ENCODE measurements at places on chromosomes 5 and 9.
A peak's percentile ranks its signal among the peaks of the same experiment; 100 is the strongest.

GRCh38 chr5:52767766-52768480 is 19.8 kb upstream of the ITGA1 start:
- DNase-seq = no peak

DNA sequence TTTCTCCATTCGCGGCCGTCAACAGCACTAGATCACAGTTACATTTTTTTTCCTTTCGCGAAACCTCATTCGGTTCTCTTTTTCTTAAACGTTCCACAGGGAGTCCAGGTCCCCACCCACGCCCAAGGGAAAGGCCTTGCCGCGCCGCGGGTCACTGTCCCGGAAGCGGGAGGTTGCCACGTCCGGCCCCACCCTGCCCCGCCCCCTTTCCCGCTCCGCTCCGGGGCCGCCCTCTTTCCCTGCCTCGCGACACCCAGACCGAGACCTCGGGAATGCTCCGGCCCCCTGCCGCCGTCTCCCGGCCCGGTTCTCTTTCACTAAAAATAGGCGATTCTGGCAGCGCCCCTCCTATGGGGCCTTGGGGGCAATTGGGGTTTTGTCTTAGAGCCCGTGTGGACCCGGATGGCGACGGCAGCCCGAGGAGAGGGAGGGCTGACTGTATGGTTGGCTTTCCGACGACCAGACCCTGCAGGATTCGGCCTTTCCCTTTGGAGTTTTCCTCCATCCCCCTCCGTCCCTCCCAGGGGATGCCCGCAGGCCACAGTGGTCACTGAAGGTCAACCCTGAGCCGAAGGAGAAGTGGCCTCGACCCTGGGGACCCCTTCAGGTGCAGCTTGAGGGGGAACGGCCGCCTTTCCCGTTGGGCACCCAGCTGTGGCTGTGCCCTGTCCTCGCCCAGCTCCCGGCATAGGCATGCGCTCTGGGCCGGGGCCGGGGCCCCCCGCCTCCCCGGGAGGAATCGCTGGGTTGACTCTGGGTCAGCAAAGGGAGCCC is 2.8 kb upstream of the RACK1 start:
- peak; percentile 79 for DNase-seq

DNA sequence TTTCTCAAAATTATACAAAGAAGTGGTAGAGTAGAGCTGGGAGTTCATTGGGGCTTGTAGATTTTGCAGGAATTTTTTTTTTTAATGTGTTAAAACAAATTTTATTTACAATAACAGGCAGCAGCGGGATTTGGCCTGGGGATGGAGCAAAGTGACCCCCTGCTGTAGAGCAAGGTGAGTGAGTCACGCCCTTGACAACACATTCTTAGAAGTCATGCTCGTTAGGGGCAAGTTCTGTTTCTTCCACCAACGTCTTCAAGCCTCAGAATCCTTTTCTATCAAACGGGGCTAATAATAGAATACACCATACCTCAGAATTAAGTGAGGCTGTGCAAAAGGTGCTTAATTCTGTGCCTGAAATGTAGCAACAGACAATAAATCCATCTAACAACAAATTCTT is 1.1 kb upstream of the ANKDD1B start:
- no peak for DNase-seq

- DNase-seq = no peak
Measured at GRCh38 chr9:93613791-93614190, 37.4 kb downstream of the PHF2 start.

DNA sequence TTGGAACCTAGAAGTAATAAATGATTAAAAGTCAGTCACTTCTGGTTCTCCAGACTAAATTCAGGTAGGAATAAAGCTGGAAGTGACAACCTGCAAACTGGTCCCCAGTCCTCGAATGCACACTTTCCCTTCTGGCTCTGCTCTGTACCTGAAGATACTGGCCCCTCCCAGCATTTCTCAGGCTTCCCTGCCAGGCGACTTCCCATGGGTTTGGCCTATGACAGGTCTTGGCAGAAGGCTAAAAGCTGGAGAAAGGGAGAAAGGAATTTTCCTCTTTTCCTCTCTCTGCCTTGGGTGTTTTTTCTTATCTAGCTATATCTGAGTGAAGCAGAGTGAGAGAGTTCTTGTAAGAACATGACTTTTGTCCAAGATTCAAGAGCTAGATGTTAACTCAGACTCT is 1005.7 kb downstream of the DTWD2 start:
- no peak for DNase-seq

- no peak for DNase-seq
Measured at GRCh38 chr5:35365758-35366157, 135.5 kb upstream of the PRLR start.

GRCh38 chr5:91114658-91115057 is 268.5 kb downstream of the ARRDC3 start:
- DNase-seq = no peak

- DNase-seq = no peak
Measured at GRCh38 chr9:15264918-15265317, 42.1 kb downstream of the TTC39B start.

GRCh38 chr5:4220016-4220415 is 624.4 kb downstream of the IRX1 start:
- no peak for DNase-seq

GRCh38 chr9:86469476-86470250 is 115.5 kb upstream of the TUT7 start:
- no peak for DNase-seq

GRCh38 chr9:114404531-114404930 is 16.7 kb upstream of the AKNA start:
- DNase-seq = no peak

GRCh38 chr5:141100243-141100805 is at the start of gene PCDHB3:
Gene PCDHB3, plus strand, starts transcription at chr5:141100473. Its CDS starts 177 bp downstream, at chr5:141100650.
- DNase-seq = peak; percentile 35

GRCh38 chr9:135587658-135588057 is 26.1 kb downstream of the PAEP start:
- no peak for DNase-seq

- no peak for DNase-seq
Measured at GRCh38 chr9:96027251-96028131, 152.0 kb downstream of the ERCC6L2 start.

DNA sequence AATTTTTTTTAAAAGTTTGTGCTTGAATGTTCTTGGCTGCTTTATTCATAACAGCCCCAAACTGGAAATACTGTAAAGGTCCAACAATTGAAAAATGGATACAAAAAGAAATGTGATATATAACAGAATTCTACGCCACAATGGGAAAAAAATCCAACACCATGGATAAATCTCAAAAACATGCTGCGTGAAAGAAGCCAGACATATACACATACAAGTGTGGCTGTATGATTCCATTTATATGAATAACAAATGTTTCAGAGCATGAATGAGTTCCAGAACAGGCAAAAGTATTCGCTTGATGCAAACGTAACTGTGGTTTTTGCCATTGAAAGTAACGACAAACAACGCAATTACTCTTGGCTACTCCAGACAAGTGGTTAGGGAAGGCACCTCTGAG is 7.2 kb upstream of the SFXN1 start:
- DNase-seq = no peak

DNA sequence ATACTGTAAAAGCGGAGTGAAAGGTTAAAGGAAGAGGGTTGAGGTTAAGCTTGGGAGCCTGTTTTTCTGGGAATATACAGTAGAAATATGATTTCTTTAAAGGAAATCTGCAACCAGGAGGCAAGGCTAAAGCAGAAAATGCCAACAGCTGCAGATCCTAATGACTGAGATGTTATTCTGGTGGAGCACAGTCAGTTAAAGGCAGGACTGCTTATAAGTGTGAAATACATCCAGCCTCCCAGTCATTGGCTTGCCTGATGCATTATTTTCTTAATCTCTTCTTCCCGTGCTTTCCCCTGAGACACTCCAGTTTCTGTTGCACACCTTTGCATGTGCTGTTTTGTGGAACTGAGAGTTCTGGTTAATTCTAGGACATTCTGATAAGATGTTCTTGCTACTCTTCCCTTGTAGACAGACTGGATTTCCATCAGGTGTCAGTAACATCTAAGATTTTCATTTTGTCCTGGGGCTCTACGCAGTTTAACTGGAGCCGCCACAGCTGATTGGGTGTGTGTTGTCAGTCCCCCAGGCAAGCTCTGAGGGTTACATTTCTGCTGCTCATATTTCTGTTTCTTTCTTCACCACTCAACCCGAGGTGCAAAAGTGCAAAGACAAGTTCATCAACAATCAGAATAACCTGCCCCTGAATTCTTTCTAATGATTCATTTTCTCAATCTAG is 44.4 kb downstream of the CAST start:
- no peak for DNase-seq

- no peak for DNase-seq
Measured at GRCh38 chr5:113128082-113128481, 151.5 kb downstream of the DCP2 start.

DNA sequence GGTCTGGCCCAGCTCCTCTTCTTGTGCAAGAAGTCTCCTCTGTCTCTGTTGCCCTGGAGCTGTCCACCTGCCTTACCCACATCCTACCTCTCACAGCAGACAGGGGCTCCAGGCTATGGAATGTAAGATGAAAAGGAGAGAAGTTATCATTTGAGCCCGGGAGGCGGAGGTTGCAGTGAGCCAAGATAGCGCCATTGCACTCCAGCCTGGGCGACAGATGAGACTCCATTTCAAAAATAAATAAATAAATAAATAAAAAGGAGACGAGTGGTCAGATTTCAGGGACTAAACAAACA is 37.5 kb upstream of the DENND4C start:
- DNase-seq = no peak

DNA sequence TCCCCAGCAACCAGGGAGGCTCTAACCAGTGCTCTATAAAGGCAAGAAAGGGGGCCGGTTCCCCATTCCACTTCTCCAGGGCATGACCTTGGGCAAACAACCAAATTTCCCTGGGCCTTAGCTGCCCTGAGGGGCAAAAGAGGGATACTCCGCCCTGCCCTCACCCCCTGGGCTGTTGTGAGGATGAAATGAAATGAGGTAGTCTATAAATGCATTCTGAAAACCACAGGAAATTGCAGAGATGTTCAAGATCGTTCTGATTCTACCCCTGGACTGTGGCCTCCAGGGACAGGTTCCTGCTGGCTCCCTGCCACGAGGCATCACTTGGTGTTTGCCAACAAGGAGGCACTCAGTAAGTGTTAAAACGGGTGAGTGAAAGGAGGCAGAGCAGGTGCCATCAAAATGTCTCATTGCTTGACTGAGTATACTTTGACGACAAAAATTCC is 5.7 kb downstream of the RAPGEF1 start:
- DNase-seq = peak; percentile 58

DNA sequence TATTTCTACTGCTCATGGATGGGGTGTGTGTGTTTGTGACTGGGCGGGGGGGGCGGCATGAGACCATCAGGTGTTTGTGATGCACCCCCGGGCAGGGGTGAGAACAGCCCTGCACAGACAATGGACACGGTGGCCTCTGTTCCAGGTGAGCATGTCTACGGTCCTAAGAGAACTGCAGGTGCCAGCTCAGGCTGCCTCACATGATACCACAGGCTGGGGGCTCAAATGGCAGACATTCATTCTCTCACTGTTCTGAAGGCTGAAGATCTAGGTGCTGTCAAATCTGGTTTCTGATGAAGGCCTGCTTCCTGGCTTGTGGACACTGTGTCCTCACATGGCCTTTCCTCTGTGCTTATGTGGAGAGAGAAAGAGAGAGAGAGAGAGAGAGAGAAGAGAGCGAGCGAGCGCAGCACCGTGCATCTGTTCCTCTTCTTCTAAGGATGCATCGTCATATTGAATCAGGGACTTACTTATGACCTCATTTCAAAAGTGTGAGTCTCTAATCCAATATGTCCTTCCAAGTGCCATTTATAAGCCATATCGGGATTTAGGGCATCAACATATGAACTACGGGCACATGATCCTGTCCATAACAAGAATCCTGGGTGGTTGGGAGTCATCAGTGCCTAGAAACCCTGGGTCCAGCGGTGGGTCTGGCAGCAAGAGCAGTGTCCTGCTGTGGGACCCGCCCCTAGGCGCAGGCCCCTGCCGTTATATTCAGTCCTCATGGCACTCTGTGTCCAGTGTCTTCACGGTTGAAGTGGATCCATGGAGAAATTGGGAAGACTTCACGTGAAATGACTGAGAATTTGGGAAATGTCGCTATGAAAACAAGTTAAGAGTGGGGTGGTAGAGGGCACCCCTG is 42.5 kb downstream of the NXNL2 start:
- no peak for DNase-seq

DNA sequence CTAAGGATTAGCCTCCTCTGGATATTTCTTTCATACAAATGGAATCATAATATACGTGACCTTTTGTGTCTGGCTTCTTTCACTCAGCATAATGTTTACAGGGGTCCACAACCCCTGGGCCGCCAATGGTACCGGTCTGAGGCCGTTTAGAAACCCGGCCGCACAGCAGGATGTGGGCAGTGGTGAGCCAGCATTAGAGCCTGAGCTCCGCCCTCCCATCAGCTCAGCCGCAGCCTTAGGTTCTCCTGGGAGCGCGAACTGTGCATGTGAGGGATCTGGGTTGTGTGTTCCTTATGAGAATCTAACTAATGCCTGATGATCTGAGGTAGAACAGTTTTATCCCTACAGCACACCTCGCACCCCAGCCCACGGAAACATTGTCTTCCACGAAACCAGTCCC is 229.7 kb downstream of the ICE1 start:
- DNase-seq = peak; percentile 52

- peak; percentile 17 for DNase-seq
Measured at GRCh38 chr9:113556877-113557593, 93.5 kb downstream of the RGS3 start.

DNA sequence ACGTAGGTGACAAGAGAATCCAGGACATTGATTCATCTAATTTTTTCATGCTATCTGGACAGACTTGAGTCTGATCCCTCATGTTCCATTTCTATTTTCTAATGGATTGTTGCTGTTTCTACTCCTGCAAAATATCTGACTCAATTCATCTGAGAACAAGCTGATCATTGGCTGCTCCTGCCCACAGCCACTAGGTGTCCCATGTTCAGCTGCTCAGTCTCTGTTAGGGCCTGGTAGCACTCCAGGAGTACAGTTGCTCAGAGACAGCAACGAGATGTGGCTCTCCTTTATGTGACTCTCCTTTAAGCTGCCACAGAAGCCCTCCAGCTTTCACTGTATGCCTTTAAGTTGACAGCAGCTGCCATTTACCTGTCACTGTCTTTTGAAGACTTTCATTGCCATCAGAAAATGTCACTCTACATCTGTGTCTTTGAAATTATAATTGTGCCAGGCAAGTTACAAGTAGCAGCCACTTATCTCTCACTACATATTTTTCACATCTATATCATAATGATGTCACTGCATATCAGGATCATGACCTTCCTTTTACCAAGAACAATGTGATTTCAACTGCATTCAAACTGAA is 1944.2 kb upstream of the NUDT12 start:
- DNase-seq = peak; percentile 4

DNA sequence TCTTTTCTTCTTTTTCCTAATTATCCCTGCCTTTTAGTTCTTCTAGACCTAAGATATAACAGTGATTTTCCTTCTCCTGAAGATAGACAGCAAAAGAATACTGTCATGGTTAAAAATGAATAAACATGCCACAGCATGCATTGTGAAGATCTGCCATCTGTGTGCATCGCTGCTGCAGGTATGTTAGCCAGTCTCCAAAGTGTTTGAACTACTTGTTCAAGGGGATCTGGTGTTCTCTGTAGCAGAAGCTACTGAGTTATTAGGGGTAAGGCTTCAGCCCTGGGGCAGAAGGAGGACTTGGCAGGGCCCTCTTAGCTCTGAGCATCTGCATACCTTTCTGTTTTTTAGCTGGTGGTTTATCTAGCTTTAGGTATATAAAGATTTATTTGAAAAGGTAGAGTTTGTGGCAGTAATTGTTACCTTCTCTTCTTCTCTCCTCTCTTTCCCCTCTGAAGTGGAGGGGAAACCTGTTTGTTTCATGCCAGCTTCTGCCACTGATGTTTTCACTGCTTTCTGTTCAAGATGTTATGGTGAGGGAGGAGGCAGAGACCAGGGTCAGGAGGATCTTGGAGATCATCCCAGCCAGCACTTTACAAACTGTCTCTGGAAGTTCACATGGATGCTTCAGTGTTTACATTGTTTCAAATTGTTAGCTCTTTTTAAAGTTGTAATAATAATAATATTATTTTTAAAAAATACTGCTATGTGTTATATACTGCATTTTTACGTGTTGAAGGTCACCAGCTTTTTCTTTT is 25.2 kb downstream of the GALNT10 start:
- no peak for DNase-seq
